Immature natural killer cell (primary cell): ENCODE measurements at places on chromosomes 3 and 15.

DNA sequence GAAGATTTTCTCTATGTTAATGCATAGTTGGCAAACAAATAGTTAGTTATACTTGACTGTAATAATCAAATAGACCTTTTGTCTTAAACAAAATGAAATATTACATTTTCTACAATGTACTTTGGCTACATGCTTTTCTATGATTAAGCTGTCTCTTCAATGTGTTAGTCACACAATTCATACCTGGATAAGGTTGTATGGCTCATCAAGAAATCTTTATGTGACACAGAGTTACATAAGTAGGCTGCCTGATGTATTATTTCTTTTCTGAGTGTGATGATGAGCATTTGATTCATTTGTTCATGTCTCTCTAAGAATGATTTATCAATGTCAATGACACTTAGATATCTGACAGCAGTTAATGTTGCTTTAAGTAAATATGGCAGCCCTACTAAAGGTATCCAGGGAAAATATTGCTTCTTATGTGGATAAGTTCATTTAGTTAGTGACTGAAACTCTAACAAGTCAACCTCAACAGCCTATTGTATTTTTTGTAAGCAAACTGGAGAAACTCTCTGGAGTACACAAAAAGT lies 157.4 kb upstream of the SOX2 start:
- no peak overlapping the region for H3K27ac ChIP-seq
- no peaks in the 10 kb centered on the region for H3K36me3 ChIP-seq
- H3K27me3 ChIP-seq, result peaks cover 2% of the 10 kb centered on the region
- H3K4me1 ChIP-seq, result no peaks in the 10 kb centered on the region
- H3K4me3 ChIP-seq, result no peak overlapping the region

GRCh38 chr15:100926971-100927756 lies 8.0 kb downstream of the LRRK1 start:
- no peaks in the 10 kb centered on the region for H3K27me3 ChIP-seq
- peaks cover 7% of the 10 kb centered on the region for H3K4me1 ChIP-seq
- no peak overlapping the region for H3K27ac ChIP-seq
- no peaks in the 10 kb centered on the region for H3K36me3 ChIP-seq

- no peaks in the 10 kb centered on the region for H3K36me3 ChIP-seq
- no peaks in the 10 kb centered on the region for H3K4me1 ChIP-seq
- no peak overlapping the region for H3K4me3 ChIP-seq
Observed at GRCh38 chr15:51396921-51397320, 55.5 kb downstream of the GLDN start.

DNA sequence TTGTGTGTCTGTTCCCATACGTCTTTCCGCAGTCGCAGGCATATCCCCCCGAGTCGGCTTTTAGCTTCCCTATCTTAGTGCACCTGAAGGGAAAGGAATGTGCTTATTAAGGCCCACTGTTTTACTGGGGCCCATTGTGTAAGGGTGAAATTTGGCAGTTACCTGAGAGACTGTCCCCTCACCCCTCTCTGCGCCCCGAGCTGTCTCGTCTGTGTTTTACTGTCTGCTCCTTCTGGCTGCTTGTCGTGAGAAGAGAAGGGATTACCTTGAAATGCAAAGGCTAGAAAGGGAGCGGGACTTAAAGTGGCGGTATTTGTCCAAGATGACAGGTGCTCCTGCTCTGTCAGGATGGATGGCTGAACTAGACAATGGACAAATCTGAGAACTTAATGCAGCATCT lies 233.0 kb upstream of the POU1F1 start:
- peaks cover 2% of the 10 kb centered on the region for H3K27me3 ChIP-seq
- H3K27ac ChIP-seq, result no peak overlapping the region
- no peaks in the 10 kb centered on the region for H3K4me1 ChIP-seq
- H3K4me3 ChIP-seq, result no peak overlapping the region
- no peak for DNase-seq
- H3K36me3 ChIP-seq, result no peaks in the 10 kb centered on the region

DNA sequence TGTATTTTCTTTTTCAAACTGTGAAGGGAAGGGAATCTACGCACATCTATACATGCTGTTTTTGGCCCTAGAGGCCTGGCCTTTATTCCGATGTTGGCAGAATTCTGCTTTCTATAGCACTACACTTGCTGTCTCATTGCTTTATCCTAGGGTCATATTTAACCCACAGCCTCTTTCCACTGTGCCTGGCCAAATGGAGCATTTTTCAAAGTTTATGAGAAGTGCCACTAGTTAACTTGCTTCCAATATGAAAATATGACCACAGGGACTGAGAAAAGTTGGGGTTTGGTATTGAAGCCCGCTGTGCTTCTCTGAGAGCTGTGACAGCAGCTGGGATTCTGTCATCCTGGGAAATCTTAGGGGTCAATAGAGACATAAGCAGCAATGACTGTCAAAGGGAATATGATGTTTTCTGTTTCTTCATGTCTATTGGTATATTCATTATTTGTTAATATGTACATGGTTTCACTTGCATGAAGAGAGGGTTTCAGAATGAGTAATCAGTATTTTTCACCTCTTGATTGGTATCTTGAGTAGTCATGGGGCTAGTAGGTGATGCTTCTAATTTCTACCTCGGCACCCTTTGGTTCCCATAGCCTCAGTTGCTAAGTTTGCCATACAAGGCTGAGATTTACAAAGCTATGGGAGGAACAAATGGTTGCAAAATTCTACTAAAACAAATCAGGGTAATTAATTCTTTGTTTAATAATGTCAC lies 275.8 kb upstream of the RBMS3 start:
- no peaks in the 10 kb centered on the region for H3K27me3 ChIP-seq
- DNase-seq, result no peak
- H3K4me1 ChIP-seq, result no peaks in the 10 kb centered on the region
- H3K27ac ChIP-seq, result no peak overlapping the region
- no peaks in the 10 kb centered on the region for H3K36me3 ChIP-seq

- no peak for DNase-seq
- no peak overlapping the region for H3K27ac ChIP-seq
- H3K27me3 ChIP-seq, result no peaks in the 10 kb centered on the region
- H3K36me3 ChIP-seq, result no peaks in the 10 kb centered on the region
- H3K4me1 ChIP-seq, result no peaks in the 10 kb centered on the region
Observed at GRCh38 chr3:148711981-148712666, 14.4 kb downstream of the AGTR1 start.

GRCh38 chr3:89584398-89584797 lies 477.0 kb downstream of the EPHA3 start:
- no peak for DNase-seq
- no peak overlapping the region for H3K27ac ChIP-seq
- H3K27me3 ChIP-seq, result peaks cover 2% of the 10 kb centered on the region
- no peaks in the 10 kb centered on the region for H3K4me1 ChIP-seq

DNA sequence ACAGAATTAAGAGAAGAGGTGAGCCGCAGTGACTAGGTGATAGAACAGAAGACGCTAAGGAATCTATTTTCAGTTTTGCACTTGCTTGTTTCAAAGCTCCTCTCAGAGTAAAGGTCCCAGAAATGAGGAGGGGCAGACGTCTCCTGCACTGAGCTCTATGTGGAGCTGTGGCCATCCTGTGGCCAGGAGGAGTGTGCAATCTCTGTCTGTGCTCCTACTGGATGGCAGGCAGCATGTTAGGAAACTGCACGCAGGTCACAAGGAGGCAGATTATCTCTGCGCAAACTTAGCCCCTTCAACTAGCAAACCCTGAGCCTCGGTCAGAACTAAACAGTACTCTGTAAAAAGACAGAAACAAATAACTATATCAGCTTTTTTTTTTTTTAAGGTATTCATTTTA lies 31.1 kb upstream of the PPIB start:
- no peak overlapping the region for H3K27ac ChIP-seq
- no peak for DNase-seq
- H3K4me3 ChIP-seq, result no peak overlapping the region
- peaks cover 12% of the 10 kb centered on the region for H3K36me3 ChIP-seq
- no peaks in the 10 kb centered on the region for H3K4me1 ChIP-seq

- no peak for DNase-seq
- H3K36me3 ChIP-seq, result peaks cover 12% of the 10 kb centered on the region
- no peak overlapping the region for H3K4me3 ChIP-seq
- H3K4me1 ChIP-seq, result peaks cover 9% of the 10 kb centered on the region
Observed at GRCh38 chr3:172398484-172398883, 49.8 kb downstream of the GHSR start.

- no peaks in the 10 kb centered on the region for H3K27me3 ChIP-seq
- no peak overlapping the region for H3K27ac ChIP-seq
- H3K4me3 ChIP-seq, result no peak overlapping the region
- H3K36me3 ChIP-seq, result peaks cover 26% of the 10 kb centered on the region
Observed at GRCh38 chr15:25701721-25702465, 161.2 kb downstream of the ATP10A start.

GRCh38 chr3:85433319-85433718 lies 474.5 kb downstream of the CADM2 start:
- no peaks in the 10 kb centered on the region for H3K36me3 ChIP-seq
- H3K4me1 ChIP-seq, result no peaks in the 10 kb centered on the region
- H3K27me3 ChIP-seq, result peaks cover 2% of the 10 kb centered on the region
- DNase-seq, result no peak
- H3K4me3 ChIP-seq, result no peak overlapping the region

- H3K27ac ChIP-seq, result no peak overlapping the region
- no peak for DNase-seq
- no peak overlapping the region for H3K4me3 ChIP-seq
- no peaks in the 10 kb centered on the region for H3K27me3 ChIP-seq
- peaks cover 3% of the 10 kb centered on the region for H3K4me1 ChIP-seq
Observed at GRCh38 chr15:60414016-60414682, 16.4 kb upstream of the ANXA2 start.

DNA sequence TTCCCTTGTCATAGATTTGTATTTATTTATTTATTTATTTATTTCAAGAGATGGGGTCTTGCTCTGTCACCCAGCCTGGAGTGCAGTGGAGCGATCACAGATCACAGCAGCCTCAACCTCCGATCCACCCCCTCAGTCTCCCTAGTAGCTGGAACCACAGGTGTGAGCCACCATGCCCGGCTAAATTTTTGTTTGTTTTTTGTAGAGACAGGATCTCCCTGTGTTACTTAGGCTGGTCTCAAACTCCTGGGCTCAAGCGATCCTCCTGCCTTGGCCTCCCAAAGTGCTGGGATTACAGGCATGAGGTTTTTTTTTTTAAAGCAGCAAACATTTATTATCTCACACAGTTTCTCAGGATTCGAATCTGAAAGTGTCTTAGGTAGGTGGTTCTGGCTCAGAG lies 2.5 kb downstream of the TTBK2 start:
- DNase-seq, result no peak
- H3K4me3 ChIP-seq, result no peak overlapping the region
- H3K27ac ChIP-seq, result no peak overlapping the region
- H3K27me3 ChIP-seq, result no peaks in the 10 kb centered on the region
- no peaks in the 10 kb centered on the region for H3K36me3 ChIP-seq

- no peak overlapping the region for H3K27ac ChIP-seq
- no peak for DNase-seq
- no peaks in the 10 kb centered on the region for H3K4me1 ChIP-seq
- no peak overlapping the region for H3K4me3 ChIP-seq
Observed at GRCh38 chr3:29226706-29227105, 54.2 kb upstream of the RBMS3 start.

GRCh38 chr15:63258658-63259057 lies 18.7 kb upstream of the APH1B start:
- no peak overlapping the region for H3K4me3 ChIP-seq
- peaks cover 8% of the 10 kb centered on the region for H3K27me3 ChIP-seq
- no peak overlapping the region for H3K27ac ChIP-seq

DNA sequence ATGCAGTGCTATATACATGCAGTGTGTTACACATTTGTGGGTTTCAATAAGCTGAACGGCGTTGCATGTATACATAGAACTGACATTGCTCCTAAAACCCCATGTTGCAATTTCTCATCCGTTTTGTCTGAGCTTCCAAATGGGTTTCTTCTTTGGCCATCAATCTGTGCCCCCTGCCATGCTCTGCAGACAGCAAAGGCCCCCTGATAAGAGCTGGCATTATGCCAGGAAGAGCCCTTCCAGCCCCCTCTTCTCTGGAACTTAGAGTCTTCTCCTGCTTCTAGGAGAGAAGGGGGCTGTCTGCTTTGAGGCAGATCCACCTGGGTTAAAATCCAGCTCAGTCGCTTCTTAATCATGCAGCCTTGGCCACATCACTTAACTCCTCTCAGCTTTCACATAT lies 254.0 kb downstream of the SLCO3A1 start:
- H3K4me3 ChIP-seq, result no peak overlapping the region
- no peak overlapping the region for H3K27ac ChIP-seq
- DNase-seq, result no peak
- H3K4me1 ChIP-seq, result peaks cover 10% of the 10 kb centered on the region

DNA sequence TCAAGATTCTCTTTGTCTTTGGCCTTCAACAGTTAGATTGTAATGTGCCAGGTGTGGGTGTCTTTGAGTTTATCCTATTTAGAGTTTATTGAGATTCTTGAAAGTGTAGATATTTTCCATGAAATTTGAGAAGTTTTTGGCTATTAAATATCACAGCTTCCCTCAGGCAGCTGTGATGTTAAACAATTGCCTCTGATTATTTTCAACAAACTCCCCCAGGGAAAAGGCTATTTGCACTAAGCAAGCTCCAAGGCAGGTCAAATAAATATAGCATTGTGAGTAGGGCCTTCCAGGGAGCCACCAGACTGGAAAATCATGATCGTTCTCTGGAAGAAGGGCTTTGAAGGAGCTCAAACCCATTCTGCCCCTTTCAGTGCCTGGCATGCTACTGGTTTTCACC lies 107.0 kb downstream of the EEFSEC start:
- H3K4me1 ChIP-seq, result peaks cover 7% of the 10 kb centered on the region
- H3K4me3 ChIP-seq, result no peak overlapping the region
- peaks cover 2% of the 10 kb centered on the region for H3K27me3 ChIP-seq
- peaks cover 19% of the 10 kb centered on the region for H3K36me3 ChIP-seq

- no peak overlapping the region for H3K4me3 ChIP-seq
- H3K27me3 ChIP-seq, result no peaks in the 10 kb centered on the region
- H3K36me3 ChIP-seq, result no peaks in the 10 kb centered on the region
- no peak overlapping the region for H3K27ac ChIP-seq
- no peak for DNase-seq
Observed at GRCh38 chr3:193563426-193563825, 8.7 kb upstream of the ATP13A4 start.

DNA sequence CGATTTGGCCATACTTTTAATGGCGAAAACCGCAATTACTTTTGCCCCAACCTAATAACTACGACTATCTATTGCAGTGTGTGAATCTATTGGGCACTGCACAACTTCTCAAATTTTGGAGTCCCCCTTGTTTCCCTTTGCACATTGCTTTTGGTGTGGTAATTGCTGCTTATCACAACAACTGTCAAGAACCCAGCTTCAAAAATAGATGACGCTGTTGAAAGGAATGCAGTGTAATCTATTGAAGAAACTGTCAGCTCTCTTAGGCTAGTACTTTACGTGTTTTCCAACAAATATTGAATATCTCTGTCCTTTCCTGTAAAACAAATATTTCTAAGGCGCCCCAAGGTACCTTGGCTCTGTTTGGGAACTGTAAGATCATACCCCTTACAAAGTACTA lies 222.8 kb upstream of the UBE2E2 start:
- peaks cover 4% of the 10 kb centered on the region for H3K27me3 ChIP-seq
- DNase-seq, result no peak
- no peaks in the 10 kb centered on the region for H3K36me3 ChIP-seq
- H3K4me3 ChIP-seq, result no peak overlapping the region

DNA sequence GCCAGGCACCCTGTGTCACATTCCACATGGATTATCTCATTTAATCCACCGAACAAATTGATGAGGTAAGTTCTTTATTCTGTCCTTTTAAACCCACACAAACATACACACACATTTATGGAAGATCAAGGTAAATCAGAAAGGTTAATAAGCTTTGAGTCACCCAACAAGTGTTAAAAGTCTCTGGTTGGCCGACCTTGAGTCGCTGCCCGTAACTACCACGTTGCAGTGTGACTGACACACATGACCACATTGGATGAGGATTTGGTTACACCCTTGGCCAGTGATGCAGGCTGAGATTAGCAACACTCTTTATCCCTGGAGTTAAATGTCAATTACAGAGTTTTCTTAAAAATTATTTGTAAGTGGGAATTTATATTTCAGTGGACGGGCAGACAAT lies 19.2 kb downstream of the FOXP1 start:
- no peaks in the 10 kb centered on the region for H3K27me3 ChIP-seq
- peaks cover 5% of the 10 kb centered on the region for H3K4me1 ChIP-seq
- H3K27ac ChIP-seq, result no peak overlapping the region
- DNase-seq, result no peak
- no peaks in the 10 kb centered on the region for H3K36me3 ChIP-seq
- no peak overlapping the region for H3K4me3 ChIP-seq
